ENCODE measurements at places on chromosomes 11 and 22.
A peak's percentile ranks its signal among the peaks of the same experiment; 100 is the strongest.

- no peak for DNase-seq
Observed at GRCh38 chr22:43818981-43819380, 6.9 kb upstream of the EFCAB6 start.

DNA sequence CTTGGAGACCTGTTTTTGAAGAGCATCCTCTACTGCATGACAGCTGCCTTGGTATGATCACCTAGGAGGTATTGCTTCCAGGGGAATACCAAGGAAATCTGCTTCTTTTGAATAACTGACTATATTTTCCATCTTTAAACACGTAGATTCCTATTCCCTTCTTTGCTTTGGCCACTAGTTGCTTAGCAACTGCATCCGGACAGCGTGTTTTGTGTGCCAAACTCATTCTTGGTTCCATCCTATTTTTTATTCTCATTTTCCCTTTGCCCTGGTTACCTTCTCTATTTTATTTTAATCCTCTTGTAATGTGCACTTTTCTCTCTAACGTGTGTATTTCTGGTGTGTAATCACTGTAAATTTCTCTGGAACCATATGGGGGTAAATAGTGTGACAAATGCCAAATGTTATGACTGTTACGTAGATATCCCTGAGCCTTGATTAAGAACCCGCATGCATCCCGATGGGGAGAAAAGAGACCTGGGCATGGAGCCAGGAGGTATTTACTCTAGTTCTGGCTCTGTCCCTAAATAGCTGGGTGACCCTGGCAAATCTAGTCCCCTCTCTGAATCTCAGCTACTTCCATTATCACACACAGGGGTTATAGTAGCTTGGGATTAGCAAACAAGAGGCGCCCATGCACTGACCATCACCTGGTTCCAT is 241.7 kb downstream of the MIAT start:
- no peak for DNase-seq

- peak; percentile 91 for DNase-seq
Observed at GRCh38 chr22:18075720-18076497, 1.9 kb upstream of the PEX26 start.

- DNase-seq = no peak
Observed at GRCh38 chr11:133504906-133505305, 27.4 kb downstream of the OPCML start.

GRCh38 chr11:1656061-1656441 is 26.5 kb downstream of the KRTAP5-5 start:
- no peak for DNase-seq

- DNase-seq = peak; percentile 29
Observed at GRCh38 chr22:42613872-42614301, 796 bp downstream of the POLDIP3 start.

- peak; percentile 19 for DNase-seq
Observed at GRCh38 chr11:75474240-75474639, 41.2 kb upstream of the KLHL35 start.

- no peak for DNase-seq
Observed at GRCh38 chr11:23875176-23875850, 621.5 kb upstream of the LUZP2 start.

DNA sequence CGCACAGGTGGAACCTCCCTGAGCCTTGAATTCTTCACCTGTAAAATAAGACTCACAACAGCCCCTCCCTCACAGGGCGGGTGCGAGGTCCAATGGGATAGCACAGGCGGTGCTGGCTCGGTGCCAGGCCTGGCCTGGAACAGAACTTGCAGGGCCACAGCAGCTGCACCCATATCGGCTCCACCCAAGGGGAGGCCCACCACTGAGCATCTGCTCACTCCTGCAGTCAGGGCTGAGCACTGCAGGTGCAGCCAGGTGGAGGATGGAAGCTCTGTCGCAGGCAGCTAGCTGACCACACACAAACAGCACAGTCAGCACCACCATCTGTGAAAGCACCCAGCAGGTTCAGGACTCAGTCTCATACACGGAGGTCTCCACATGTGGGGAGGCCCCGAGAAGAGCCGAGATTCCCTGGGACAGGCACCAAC is 19.6 kb downstream of the VPS37C start:
- no peak for DNase-seq

DNA sequence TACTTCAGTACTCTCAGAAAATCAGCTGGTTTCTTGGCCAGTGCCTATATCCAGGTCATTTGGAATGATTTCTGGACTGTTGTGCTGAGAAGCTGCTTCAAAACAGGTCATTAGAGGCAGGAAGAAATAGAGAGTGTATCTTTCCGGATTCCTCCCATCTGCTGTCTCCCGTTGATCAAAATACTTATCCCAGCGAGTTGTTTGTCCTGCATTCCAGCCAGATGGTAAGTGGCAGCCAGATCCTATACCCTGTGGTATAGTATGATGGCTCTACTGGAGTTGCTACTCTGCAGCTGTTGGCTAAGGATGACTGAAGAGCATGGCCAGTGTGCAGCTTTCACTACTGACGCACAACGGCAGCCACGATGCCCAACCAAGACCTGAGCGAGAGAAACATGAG is 560.9 kb upstream of the ANO5 start:
- DNase-seq = no peak

DNA sequence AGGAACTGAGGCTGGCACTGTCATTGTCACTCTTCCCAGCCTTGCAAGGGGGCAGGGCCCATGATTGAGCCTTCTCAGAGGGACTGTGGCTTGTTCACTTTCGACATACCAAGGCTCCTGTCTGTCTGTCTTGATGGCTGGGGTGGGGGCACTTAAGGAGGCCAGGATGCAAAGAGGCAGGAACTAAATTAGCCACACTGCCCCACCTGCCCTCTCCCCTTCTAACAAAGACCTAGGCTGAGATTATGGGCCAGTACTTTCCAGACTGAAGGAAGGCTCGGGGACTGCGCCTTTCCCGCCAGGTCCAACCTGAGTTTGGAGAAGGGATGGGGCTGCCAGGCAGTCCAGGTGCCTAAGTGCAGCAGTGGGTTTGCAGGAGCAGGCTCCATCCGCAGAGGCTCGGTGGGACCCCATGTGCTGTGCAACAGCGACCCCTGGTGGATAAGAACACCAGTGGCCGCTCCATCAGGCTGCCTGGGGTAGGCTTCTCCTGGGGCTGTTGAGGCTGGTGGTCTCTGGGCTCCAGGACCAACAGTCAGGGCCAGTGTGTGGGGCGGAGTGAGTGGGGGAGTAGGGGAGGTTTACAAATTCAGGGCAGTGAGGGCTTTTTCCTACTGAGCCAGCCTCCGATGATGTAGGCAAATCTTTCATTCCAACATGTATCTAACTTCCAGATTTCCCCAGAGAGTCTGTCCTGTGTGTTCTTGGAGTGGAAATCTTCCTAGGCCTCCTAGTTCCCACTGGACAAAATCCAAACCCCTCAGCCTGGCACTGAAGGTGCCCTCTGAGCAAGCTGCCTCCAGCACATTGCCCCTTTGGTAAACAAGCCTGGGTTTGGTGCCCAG is 93.9 kb downstream of the INSC start:
- peak; percentile 61 for DNase-seq

GRCh38 chr11:100735949-100736675 is 49.0 kb downstream of the ARHGAP42 start:
- no peak for DNase-seq

- DNase-seq = peak; percentile 23
Observed at GRCh38 chr11:106397787-106398501, 320.5 kb downstream of the AASDHPPT start.

DNA sequence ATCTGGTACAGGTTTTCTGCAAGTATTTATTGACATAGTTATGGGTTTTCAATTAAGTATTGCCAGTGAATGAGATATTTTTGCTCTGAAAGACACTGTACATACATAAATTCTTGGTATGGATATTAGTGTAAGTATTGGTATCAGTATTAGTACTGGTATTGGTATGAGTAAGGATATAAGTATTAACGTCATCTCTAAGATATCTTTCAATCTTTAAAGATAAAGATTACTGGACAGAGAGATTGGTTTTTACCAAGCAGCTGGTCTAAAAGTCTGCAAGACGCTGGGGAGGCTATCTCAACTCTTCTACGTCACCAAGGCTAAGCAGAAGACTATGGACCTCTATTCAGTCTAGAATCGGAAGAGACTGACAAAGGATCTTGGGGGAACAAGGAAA is 234.5 kb downstream of the NXPE2 start:
- DNase-seq = no peak

DNA sequence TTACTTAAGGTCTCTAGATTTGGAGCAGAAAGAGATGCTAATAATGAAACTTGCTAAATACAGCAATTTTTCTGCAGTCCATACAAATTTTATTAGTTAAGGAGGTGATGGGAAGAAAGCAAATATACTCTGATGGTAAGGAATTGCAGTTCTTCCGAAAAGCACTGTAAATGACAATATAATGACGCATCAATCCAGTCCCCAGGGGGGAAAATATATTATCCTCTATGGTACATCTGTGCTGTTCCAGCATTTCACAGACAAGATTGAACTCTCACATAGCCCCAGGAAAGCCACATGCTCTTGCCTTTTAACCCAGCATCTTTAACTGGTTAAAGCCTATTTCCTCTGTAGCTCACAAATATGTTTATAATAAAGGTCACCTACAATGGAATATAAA is 416.6 kb upstream of the CCDC90B start:
- DNase-seq = no peak

DNA sequence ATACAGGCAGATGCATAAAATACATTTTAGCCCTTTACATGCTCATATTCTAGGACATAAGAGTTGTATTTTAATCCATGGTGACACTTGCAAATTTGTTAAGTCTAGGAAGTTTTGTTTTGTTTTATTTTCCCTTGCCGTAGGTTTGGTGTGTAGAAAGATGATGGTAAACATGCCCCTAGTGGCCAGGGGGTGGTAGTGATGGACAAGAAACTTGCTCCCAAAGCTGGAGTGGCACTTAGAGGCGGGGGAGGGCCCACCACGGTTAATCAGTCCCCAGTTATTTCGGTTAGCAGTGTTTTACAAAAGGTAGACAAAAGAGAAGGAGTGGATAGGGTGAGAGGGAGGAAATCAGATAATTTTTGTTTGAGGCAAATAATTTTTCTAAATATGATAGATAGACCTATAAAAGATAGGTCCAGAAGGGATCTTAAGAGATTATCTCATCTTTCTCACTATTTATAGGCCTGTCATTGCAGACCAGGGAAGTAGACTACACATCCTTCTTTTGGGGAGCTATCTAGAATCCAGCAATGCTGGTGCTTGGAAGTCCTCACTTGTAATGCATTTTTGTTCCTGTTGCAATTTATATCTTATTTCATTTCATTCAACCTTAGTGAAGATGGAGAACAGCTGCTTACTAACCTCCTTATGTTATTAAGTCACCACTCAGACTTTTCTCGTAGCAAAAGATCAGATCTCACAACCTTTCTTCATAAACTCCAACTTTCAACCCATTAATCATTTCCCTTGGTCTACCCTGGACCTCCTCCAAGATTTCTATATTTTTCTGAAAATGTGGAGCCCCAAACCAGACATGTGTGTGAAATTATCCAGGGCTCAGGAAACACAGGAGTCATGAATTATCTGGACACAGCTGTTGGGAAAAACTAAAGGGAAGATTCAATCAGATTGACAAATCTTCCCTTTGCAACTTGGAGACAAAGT is 5.9 kb upstream of the BDNF start:
- peak; percentile 68 for DNase-seq

- DNase-seq = peak; percentile 79
Observed at GRCh38 chr22:42769574-42770447, 49.1 kb upstream of the A4GALT start.

DNA sequence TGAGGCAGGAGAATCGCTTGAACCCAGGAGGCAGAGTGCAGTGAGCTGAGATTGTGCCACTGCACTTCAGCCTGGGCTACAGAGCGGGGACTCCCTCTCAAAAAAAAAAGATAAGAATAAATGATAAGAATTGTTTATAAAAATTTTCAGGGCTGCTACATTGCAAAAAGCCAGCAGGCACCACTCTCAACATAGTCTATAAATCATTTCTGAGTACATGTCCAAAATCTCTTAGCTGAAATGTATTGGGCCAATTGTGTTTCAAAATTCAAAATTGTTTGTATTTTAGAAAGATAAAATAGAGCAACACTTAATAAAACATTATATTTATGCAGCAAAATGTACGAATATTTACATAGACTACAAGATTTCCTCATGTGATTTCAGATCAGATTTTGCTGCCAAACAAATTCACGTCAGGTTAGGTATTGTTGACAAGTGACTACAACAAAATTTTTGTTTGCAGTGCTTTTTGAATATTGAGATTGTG is 13.9 kb downstream of the PGR start:
- no peak for DNase-seq

DNA sequence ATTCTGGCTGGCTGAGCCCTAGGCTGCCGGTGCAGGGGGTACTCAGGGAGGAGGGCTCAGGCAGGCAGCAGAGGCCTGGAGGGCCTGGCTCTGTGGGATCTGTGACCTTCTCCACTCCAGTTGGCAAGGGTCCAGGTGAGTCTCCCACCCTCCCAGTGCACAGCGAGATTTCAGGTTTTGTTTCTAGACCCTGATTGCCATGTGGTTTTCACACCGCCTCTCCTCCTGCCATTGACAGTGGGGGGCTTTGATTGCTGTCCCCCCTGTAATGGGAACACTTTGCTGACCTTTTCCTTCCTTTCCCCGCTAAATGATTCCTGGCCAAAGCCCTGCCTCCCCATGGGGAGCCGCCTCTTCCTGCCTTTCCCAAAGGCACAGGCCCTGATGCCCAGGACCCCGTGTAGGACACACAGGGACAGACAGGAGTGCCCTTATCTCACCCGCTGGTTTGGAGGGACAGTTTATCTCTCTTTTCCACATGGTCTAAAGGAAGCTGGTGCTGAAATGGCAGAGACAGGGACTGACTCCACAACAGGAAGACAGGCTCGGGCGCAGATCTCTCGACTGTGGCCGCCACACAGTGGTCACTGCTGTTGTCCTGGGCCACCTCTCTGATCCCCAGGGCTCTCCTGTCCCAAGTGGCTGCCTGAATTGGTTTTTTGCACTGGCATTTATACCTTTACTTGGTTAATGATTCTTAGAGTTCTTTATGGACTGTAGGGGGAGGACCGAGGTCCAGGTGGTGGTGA is 43.4 kb downstream of the BCR start:
- DNase-seq = no peak

GRCh38 chr11:125451400-125452124 is 44.5 kb downstream of the FEZ1 start:
- DNase-seq = no peak

Measured in AG10803 (cell line).